Hypothalamus (tissue), 51 donors: ENCODE measurements at places on chromosomes 2 and 18.

- no peak for DNase-seq
Measured at GRCh38 chr18:59466980-59467379, 107.9 kb upstream of the LMAN1 start.

- no peak for DNase-seq
Measured at GRCh38 chr2:127170452-127171197, 49.5 kb downstream of the CYP27C1 start.

- DNase-seq: no peak
Measured at GRCh38 chr2:133063775-133064174, 393.8 kb upstream of the LYPD1 start.

- DNase-seq: no peak
Measured at GRCh38 chr2:164780611-164781178, 60.9 kb downstream of the COBLL1 start.

- DNase-seq: no peak
Measured at GRCh38 chr18:51802569-51803428, 537.2 kb upstream of the DCC start.

- DNase-seq: no peak
Measured at GRCh38 chr18:2935438-2936192, 77.3 kb downstream of the LPIN2 start.

- no peak for DNase-seq
Measured at GRCh38 chr2:100205174-100205573, 62.8 kb upstream of the AFF3 start.

DNA sequence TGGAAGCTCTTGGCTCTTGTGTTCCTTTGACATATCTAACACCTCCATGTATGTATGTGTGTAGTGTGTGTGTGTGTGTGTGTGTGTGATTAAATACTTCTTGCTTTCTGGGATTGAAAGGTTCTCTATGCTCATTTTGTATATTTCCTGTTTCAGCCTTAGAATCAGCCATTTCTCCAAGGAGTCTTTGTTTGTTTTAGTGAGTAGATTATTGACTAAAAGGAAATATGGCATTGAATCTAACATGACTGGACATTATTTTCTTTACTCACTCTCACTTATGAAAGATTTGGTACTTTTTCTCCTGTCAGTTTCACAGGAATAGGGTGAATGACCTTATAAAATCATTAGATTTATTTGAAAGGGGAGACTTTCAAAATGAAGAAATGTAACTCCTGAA lies 413.8 kb upstream of the SLC14A2 start:
- no peak for DNase-seq

DNA sequence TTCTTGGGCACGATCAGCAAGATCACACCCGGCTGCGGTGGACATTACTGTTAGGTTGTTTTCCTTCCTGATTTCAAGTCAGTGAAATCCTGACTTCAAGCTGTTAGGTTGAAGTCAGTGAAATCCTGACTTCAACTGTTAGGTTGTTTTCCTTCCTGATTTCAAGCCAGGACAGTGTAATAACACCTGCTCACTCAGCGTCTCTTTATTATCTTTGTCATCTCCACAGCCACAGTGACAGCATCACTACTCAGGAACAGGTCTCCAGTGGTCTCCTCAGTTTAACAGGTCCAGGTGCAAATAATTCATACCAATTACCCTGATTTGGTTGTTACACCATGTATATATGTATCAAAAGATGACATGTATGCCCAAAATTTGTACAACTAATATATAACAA lies 208.1 kb upstream of the REG3G start:
- DNase-seq: no peak

GRCh38 chr2:239898292-239898925 lies 126.7 kb downstream of the NDUFA10 start:
- no peak for DNase-seq
